ENCODE measurements at places on chromosomes 5 and 9.

DNA sequence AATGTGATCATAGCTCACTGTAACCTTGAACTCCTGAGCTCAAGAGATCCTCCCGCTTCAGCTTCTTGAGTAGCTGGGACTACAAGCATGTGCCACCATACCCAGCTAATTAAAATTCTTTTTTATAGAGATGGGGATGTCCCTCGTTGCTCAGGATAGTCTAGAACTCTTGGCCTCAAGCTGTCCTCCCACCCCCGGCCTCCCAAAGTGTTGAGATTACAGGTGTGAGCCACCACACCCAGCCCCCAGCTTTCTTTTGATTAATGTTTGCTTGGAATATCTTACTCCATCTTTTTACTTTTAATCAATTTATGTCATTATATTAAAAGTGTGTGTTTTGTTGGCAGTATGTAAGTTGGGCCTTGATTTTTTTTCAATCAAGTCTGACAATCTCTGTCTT is 59.4 kb upstream of the EXOC3 start:
- no peak for DNase-seq

GRCh38 chr5:1557114-1557873 is 33.5 kb upstream of the LPCAT1 start:
- no peak for DNase-seq

- no peak for DNase-seq
These were observed 439.5 kb downstream of the ACTL7B start for GRCh38 chr9:108416324-108416723.

GRCh38 chr5:135549413-135549812 is 13.6 kb upstream of the NEUROG1 start:
- DNase-seq = no peak

- DNase-seq = no peak
These were observed 98.4 kb downstream of the ADRB2 start for GRCh38 chr5:148924817-148925216.

DNA sequence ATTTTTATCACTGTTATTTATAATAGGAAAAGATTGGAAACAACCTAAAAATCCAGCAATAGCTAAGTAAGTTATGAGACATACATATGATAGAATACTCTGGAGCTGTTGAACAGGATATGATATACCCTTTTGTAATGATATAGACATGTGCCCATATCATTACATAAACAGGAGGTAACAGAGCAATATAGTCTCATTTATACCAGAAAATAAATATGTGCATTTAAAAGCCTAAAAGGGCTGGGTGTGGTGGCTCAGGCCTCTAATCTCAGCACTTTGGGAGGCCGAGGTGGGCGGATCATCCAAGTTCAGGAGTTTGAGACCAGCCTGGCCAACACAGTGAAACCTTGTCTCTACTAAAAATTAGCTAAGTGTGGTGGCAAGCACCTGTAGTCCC is 2.3 kb upstream of the FABP6 start:
- DNase-seq = no peak

- no peak for DNase-seq
These were observed 60.8 kb upstream of the ARRDC3 start for GRCh38 chr5:91443761-91444467.

DNA sequence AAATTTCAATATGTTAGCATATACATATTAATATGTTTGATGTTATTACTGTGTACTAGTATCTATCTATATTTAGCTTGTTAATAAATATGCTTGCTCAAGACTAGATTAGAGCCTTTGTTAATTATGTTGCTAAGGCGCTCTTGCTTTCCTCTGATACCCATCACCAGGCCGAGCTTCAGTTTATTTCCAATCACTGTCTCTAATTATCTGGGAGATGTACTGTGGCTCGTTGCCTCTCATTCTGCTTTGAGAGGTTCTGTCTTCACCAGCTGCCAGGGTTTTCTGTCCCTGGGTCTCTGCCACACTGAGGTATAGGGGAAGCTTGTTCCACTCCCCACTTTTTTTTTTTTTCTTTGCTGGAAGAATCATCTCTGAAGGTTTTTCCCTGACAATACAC is 21.0 kb upstream of the TAF11L2 start:
- no peak for DNase-seq

DNA sequence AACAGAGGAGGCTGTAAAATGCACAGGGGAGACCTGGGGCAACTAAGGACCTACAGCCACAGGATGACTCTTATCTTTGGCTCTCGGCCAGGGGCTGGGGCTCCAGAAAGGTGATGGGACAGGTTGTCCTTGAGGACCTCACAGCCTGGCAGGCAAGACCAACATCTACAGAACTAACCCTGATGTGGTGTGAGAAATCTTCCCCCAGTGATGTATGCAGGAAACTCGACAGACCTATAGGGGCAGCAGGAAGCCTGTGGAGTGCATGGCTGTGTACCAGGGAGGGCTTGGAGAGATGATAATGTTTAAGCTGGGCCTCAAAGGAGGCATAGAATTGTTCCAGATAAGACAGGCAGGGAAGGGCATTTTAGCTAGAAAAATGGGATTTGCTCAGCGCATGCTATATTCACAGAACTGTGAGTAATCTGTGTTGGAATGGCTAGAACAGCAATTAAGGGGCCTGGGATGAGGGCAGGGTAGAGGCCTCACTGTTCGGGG is 68.5 kb upstream of the SLC25A51 start:
- no peak for DNase-seq

GRCh38 chr5:147939431-147940114 is 33.2 kb upstream of the C5orf46 start:
- DNase-seq = no peak

- DNase-seq = no peak
These were observed 100.6 kb upstream of the ADAMTS19 start for GRCh38 chr5:129359450-129359849.

- DNase-seq = no peak
These were observed 23.9 kb upstream of the PPP1R2B start for GRCh38 chr5:156826150-156826549.

DNA sequence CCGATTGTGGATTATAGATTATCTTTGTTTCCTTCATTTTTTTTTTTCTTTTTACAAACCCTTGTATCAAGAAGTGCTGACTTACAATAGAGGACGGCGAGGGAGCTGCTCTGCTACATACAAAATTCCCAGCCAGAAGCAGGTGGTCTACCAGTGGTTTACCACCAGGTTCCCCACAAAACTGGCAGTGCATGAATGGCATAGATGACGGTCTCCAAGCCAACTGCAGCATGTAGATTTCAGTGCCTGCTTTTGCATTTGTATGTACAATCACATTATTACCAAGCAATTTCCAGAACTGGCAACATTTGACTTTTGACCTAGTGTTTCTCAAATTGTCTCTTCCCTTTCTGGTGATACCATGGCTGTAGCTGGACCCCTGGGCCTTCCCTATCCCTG is 84.0 kb downstream of the ACER2 start:
- DNase-seq = no peak

GRCh38 chr5:76145945-76146344 is 62.8 kb downstream of the SV2C start:
- DNase-seq = no peak

GRCh38 chr5:87829217-87829551 is 416.5 kb upstream of the CCNH start:
- peak; percentile 62 for DNase-seq

DNA sequence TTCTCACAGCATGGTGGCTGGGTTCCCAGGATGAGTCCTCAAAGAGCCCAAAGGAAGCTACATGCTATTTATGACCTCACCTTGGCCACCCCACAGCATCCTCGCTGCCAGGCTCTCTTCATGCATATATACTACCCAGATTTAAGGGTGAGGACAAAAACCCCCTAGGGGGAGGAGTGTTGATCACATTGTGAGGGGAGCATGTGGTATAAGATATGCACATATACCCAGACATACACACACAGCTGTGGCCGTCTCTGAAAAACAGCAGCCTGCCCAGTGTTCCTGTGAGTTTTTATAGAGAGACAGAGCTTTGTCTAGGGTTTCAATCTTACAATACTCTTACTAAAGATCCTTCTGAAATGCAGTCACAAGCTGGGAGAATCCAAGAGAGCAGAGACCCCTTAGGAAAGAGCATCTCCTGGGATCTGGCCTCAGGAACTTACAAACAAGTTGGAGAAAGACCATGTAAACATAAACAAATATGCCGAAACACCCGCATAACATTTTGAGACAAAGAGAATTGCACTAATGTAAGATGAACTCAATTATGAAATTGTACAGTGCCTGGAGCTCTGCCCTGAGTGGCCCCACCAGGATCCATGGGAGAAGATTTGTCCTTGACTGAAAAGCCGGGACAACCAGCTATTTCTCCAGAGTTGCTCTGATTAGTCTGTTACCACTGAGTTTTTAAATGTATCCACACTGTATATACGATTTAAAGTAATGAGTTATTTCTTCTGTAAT is 146.4 kb downstream of the GADD45G start:
- DNase-seq = no peak

- peak; percentile 55 for DNase-seq
These were observed at the start of gene GOLM1 for GRCh38 chr9:86098824-86099700. TSS of gene GOLM1 (minus strand) at chr9:86099558. CDS start at chr9:86079320, 20,238 bp downstream.

DNA sequence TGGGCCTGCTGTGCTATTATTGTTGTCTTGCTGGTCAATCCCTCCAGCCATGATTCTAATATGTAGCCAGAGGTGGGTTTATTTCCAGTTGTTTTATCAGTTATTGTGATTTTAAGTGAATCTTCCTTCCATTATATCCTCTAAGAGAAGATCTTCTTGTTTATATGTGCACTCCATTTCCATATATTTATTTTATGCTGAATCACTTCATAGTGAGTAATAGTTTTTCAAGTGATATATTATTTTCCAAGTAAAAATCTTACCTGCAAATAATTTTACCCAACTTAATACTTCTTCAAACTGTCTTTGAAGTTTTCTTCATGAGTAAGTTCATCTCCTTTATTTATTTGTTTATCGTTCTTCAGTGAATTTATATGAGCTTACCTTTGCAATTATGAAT is 13.5 kb upstream of the GPR150 start:
- no peak for DNase-seq

GRCh38 chr5:111865356-111865755 is 108.4 kb upstream of the NREP start:
- no peak for DNase-seq

DNA sequence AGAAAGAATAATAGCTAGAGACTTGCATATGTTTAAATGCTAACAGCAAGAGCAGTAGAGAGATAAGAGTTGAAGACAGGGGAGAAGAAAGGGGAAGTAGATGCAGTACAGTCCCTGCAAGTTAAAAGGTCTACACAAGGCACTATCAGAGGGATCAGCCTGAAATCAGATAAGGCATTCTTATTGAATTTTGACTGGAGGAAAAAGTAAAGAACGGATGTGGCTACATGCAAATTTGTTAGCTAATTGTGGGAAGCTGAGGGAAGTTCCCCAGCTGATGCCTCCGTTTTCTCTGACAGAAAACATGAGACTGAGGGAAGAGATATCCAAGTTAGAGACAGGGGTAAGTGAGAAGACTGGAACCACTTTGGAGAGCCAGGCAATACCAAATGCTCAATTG is 12.9 kb upstream of the RHOBTB3 start:
- DNase-seq = no peak

GRCh38 chr5:71601222-71602026 is 14.3 kb downstream of the MCCC2 start:
- DNase-seq = no peak

GRCh38 chr5:60688980-60689379 is 11.0 kb downstream of the DEPDC1B start:
- no peak for DNase-seq

GRCh38 chr9:36793277-36793676 is 220.6 kb downstream of the MELK start:
- DNase-seq = no peak

DNA sequence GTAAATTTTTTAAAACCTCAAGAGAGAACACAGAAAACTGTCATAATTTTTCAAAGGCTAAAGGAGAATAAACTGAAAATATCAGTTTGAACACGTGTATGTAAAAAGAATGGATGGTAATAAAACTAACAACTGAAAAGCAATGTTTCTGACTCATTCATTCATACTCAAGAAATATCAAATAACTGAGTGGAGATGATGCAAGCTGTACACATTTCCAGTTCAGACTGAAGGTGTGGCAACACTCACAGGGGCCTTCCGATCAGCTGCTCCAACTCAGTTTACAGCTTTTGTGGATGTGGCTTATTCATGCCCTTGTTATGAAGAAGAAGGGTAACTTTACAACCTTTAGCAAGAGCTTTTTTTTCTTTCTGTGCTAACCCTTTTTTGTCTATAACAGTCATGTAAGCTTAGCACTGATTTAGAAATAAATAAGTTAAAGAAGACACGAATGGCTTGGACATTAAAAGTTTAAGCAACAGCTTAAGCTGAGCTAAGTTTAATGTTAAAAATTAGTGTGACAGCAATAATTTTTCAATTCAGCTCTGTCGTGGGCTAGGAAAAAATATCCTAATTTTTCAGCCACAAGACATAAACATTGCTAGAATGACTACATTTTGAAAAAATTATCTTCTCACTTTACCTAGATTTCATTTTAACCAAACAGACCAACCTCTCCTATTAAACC is 453.5 kb downstream of the RAB3C start:
- DNase-seq = no peak

DNA sequence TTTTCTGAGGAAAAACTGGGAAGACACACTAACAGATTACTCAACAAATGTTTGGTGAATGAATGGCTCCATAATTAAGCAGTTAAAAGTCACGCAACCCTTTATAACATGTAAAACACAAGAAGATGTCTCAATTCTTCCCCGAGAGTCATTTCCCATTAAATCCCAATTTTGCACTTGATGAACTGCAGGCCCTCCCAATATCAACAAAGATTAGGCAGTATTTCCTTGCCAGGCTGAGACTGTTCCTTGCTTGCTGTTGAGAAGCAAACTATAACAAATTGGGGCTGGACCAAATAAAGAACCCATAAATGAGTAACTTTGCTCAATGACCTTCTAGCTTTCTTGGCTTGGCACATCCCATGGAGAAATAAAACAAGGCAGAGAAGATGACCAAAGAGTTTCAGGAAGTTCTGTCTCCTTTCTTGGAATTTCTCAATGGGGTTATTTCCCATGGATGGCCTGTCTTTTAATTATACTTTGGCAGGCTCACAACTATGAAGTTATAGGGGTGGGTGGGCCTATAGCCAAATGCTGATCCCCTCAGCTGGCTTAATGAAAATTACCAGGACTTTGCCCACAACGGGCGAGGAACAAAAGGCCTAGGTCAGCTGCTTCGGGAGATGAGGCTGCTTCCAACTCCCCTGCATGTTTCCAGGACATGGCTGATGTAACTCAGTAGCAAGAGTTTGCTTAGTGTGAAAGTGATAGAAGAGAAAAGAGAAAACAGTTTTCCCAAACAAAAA is 243.1 kb upstream of the RFX3 start:
- no peak for DNase-seq

GRCh38 chr5:150599917-150600511 is 40.4 kb upstream of the SYNPO start:
- peak; percentile 57 for DNase-seq

GRCh38 chr9:6929441-6930215 is 171.9 kb downstream of the KDM4C start:
- no peak for DNase-seq

DNA sequence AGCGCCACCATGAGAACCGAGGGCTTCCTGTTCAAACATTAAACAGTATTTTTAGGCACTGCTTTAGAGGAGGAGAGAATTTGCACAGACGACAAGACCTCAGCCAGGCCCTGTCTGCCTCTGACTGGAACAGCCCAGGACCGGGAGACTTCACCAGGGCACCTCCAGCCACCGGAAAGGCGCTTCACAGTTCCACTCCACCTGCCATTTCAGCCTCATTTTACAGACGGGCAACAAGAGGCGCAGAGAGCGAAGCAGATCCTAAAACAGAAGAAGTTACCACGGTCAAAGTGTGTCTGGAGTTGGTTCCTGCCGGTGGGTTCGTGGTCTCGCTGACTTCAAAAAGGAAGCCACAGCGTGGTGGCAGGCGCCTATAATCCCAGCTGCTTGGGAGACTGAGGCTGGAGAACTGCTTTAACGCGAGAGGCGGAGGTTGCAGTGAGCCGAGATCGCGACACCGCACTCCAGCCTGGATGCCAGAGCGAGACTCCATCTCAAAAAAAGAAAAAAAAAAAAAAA is 28.4 kb downstream of the COL23A1 start:
- no peak for DNase-seq

Data from liver (tissue), 10 donors.